ENCODE measurements at places on chromosomes 12 and 14. TPM values are rescaled to one million over a fixed set of nuclear protein-coding genes. Genes with fewer than 3 reads are reported as not detected.

The IL22 gene
- not detected for total RNA-seq

The GPR65 gene
- total RNA-seq, result 1.5 TPM

The ASPG gene
- total RNA-seq, result not detected

The ADAM21 gene
- total RNA-seq, result not detected

The CLEC1A gene
- total RNA-seq, result 0.85 TPM

The PCBP2 gene
- total RNA-seq, result 257 TPM

The CCDC177 gene
- not detected for total RNA-seq

The TNFAIP2 gene
- 83.2 TPM for total RNA-seq

Data from hair follicle dermal papilla cell (primary cell).